ENCODE measurements at places on chromosomes 1 and 21.

- DNase-seq = no peak
Measured at GRCh38 chr1:52365071-52365745, 797 bp downstream of the CC2D1B start.

DNA sequence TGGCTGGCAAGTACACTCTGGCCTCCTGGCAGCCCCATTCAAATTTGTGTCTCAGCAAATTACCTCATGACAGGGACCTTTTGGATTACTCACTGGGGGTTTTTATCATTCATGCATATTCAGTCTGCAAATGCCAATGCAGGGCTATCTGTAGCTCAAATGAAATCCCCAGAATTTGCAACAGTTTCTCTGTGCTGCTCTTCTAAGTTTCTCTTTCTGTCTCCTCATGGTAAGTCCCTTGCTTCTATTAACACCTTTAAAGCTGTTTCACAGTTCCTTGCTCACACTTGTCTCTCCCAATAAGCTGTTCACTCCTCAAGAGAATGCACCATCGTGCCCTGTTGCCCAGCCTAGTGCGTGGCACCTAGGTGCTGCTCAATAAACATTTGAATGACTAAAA is 3.3 kb upstream of the FAM78B start:
- no peak for DNase-seq

DNA sequence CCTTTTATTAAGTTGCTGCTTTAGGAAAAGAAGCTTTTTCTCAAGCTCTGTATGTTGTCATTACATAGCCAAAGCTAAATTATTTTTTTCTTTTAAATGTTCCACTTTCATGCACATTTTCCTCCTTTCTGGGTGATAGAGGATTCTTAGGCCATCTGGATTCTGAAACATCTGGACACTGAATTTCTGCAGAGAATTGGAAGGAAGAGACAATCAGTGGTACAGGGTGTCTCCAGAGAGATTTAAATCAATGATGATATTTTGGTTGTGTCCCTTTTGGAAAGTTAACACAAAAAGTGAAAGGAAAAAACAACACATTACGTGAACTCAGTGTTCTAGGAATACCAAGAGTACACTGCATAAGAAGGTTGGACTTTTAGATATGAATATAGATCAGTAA is 211.4 kb upstream of the PKN2 start:
- DNase-seq = no peak

DNA sequence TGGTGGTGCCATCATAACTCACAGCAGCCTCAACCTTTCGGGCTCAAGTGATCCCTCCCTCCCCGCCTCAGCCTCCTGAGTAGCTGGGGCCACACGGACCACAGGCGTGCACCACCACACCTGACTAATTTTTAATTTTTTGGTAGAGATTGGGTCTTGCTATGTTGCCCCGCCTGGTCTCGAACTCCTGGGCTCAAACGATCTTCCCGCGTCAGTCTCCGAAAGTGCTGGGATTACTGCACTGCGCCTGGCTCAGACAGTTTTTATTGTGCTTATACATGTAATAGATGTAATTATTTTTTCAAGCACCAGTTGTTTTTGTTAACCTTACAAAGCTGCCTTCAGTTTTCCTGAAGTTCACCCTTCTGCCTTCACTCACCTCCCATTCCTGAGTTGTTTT is 38.0 kb upstream of the HMGN1 start:
- DNase-seq = no peak

DNA sequence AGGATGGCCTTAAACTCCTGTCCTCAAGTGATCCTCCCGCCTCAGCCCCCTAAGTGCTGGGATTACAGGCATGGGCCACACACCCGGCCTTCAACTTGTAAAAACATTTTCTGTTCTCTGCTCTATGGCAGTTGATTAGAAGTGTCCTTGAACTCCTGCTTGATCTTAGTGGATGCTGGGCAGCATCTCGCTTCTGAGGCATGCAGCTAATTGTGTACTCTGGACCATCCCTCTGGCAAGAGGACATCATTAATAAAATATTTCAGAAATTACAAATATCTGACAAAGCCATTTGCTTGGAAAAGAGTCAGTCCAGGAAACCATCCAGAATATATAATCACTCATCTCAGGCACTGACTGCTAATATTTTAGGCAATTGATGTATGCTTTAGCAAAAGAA is 8.1 kb downstream of the NGF start:
- DNase-seq = no peak
